Adrenal gland (tissue), 19 donors: ENCODE measurements at places on chromosomes 2 and 18.
A peak's percentile ranks its signal among the peaks of the same experiment; 100 is the strongest.

- no peak overlapping the region for H3K27ac ChIP-seq
- no peak overlapping the region for H3K4me3 ChIP-seq
- no peaks in the 10 kb centered on the region for H3K4me1 ChIP-seq
- DNase-seq: no peak
- H3K27me3 ChIP-seq: no peaks in the 10 kb centered on the region
- H3K36me3 ChIP-seq: no peaks in the 10 kb centered on the region
These were observed 27.3 kb downstream of the INO80C start for GRCh38 chr18:35470435-35470834.

DNA sequence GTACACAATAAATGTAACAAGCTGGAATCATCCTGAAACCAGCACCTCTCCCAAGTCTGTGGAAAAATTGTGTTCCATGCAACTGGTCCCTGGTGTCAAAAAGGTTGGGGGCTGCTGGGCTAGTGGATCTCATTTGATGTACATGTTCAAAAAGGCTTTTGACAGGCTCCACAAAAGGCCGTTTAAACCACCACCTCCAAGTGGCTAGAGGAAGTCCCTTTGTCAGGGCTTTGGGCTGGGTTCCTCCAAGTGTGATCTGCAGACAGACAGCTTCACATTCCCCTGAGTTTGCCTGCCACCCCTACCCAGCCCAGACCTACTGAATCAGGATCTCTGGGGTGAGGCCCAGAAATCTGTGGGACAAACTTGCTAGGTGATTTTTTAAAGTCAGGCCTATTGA lies 84.7 kb downstream of the TGFA start:
- H3K27me3 ChIP-seq: no peaks in the 10 kb centered on the region
- H3K27ac ChIP-seq: no peak overlapping the region
- no peak overlapping the region for H3K4me3 ChIP-seq

DNA sequence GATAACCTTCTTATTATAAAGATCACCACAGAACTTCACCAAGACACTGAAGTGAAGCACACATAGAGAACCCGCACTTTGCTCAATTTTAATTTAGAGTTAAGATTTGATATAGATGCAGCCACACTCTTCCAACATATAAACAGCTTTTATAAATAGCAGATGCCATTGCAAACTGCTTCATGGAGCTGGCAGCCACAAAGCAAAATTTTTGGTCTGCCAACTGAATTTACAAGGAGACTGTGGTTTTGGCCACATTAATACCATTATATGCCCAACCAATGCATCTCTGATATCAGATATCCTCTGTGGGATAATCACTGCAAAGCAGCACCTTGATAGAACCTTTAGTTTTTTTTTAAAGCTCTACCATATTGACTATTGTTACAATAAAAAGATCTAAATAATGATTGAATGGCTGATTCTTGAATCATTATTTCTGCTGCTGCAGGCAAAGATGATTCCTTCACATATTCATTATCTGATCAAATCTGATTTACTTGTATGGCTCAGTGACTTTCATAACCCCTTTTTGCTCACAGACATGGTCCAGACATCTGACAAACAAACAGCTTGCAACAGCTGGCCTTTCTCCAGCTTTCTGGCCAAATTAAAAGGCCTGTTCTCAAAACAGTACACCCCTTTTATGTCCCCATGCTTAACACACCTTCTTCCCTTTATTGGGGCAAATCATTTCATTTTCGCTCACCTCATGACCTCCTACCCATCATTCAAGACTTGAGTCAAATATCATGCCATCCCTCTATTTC lies 88.4 kb downstream of the METTL4 start:
- H3K4me1 ChIP-seq: no peaks in the 10 kb centered on the region
- H3K27ac ChIP-seq: no peak overlapping the region
- H3K4me3 ChIP-seq: no peak overlapping the region

DNA sequence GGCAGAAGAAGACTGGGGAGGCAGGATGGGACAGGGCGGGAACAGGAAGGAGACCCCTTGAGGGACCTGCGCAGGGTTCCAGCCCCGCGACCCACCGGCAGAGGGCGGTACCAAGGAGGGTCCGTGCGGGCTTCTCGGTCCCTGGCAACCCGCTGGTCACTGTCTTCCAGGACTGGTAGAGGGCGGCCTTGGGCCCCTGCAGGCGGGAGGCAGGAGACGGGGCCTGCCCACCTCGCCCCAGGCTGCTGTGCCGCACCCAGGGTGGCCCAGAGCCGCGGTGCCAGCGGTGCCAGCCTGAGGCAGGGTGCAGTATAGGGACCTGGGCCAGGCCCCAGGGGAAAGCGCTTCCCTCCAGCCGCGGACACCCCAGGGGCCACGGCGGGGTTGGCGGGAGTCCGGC lies 34.5 kb downstream of the NEURL3 start:
- no peaks in the 10 kb centered on the region for H3K27me3 ChIP-seq
- no peaks in the 10 kb centered on the region for H3K4me1 ChIP-seq
- DNase-seq: peak; percentile 45
- no peaks in the 10 kb centered on the region for H3K36me3 ChIP-seq

DNA sequence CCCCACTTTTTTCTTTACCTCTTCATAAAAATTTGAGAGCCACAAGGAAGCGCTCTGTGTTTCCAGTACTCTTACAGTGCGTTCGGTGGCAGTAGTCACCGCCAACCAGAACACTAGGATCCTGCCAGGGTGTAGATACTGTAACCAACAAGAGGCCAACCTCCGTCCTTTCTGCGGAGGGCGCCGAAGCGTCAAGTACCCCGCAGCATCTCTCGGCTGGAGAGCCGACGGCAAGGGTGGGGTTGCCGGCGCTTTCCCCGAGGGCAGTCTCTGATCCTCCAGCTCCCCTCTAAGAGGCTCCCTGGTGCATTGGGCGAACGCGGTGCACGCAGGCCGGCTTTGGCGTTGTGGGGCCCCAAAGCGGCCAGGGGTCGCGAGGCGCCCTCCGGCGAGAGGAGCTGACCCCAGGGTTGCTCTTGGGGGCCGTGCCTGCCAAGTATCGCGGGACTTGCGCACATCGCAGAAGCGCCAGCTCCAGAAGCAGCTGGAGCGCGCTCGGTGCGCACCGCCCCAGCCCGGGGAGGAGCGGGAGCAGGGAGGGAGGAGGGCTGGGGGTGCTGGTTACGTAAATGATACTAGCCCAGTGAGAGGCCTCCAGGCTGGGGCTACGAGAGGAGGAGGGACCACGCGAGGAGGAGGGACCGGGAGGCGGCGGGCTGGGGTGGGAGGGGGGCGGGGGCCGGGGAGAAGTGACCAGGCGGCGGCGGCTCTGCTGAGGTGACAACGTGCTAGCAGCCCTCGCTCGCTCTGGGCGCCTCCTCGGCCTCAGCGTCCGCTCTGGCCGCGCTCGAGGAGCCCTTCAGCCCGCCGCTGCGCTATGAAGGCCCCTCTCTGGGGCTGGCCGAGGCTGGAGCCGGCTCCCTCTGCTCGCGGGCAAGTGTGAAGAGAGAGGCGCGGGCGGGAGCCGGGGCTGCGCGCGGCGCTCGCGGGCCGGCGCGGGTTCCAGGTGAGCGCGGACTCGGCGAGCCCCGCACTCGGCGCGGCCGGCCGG lies at the start of gene GALNT13:
TSS of gene GALNT13 (plus strand) at position 692 of the 991 bp plus-strand sequence.
- H3K36me3 ChIP-seq: no peaks in the 10 kb centered on the region
- no peaks in the 10 kb centered on the region for H3K4me1 ChIP-seq
- peak within 1 kb of the TSS; percentile 16 for H3K27ac ChIP-seq
- peak; percentile 72 for DNase-seq

- H3K4me1 ChIP-seq: no peaks in the 10 kb centered on the region
- no peak for DNase-seq
- no peaks in the 10 kb centered on the region for H3K27me3 ChIP-seq
- H3K36me3 ChIP-seq: no peaks in the 10 kb centered on the region
These were observed 199.5 kb upstream of the DDX18 start for GRCh38 chr2:117614823-117615534.

DNA sequence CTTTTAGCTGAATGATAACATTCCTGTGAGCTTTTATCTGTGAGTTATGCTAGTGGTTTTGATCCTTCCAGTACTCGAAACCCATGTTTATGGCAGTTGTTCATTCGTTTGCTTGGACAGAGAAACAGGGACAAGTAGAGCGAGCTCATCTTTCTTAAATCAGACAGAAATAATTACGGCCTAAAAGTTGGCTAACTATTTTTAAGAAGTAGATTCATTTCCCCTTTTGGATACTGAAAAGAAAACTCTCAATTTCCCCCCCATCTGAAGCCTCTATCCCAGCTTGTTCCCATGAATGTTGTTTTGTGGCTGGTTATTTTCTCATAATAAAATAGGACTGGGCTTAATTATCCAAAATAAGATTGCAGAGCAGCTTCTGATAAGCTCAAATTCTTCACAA lies 67.1 kb downstream of the ANTXR1 start:
- peaks cover 36% of the 10 kb centered on the region for H3K4me1 ChIP-seq
- no peaks in the 10 kb centered on the region for H3K27me3 ChIP-seq

- no peaks in the 10 kb centered on the region for H3K36me3 ChIP-seq
- H3K27ac ChIP-seq: no peak overlapping the region
- no peak overlapping the region for H3K4me3 ChIP-seq
- H3K4me1 ChIP-seq: no peaks in the 10 kb centered on the region
- H3K27me3 ChIP-seq: no peaks in the 10 kb centered on the region
- no peak for DNase-seq
These were observed 68.8 kb upstream of the KCTD1 start for GRCh38 chr18:26617151-26617554.

DNA sequence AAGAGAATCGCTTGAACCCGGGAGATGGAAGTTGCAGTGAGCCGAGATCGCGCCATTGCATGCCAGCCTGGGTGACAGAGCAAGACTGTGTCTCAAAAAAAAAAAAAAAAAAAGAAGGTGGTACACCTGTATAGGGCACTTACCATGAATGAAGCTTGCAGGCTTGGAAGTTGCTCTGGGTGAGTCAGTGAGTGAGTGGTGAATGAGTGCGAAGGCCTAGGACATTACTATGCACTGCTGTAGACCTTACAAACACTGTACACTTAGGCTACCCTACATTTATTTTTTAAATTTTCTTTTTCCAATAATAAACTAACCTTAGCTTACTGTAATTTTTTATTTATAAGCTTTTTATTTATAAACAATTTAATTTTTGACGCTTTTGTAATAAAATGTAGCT lies 78.4 kb upstream of the ATG16L1 start:
- H3K27ac ChIP-seq: no peak overlapping the region
- H3K36me3 ChIP-seq: no peaks in the 10 kb centered on the region
- no peak for DNase-seq
- H3K27me3 ChIP-seq: no peaks in the 10 kb centered on the region
- no peaks in the 10 kb centered on the region for H3K4me1 ChIP-seq

DNA sequence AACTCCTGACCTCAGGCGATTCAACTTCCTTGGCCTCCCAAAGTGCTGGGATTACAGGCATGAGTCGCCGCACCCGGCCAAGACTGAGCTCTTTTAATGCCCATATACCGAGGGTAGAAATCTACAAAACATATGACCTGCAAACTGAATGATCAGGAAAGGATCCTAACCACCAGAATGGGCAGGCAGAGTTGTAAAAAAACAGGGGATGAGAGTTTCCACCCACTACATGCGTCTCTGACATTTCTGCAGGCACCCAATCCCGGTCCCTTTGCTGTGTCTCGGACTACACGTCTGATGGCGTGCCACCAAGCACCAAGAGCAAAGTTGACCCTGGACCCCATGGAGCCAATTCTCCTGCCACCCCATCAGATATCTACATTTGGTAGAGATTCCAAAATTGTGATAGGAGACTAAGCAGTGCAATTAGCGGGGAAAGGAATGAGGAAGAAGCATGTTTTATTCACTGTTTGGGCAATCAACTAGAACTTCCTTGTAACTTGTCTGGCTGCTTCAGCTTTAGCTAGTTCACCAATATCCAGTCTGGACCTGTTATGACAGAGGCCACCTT lies 74.1 kb downstream of the ATP8B1 start:
- peaks cover 9% of the 10 kb centered on the region for H3K4me1 ChIP-seq
- H3K27ac ChIP-seq: no peak overlapping the region
- no peak overlapping the region for H3K4me3 ChIP-seq
- H3K36me3 ChIP-seq: peaks cover 4% of the 10 kb centered on the region
- H3K27me3 ChIP-seq: no peaks in the 10 kb centered on the region
- DNase-seq: no peak

- peaks cover 10% of the 10 kb centered on the region for H3K4me1 ChIP-seq
- H3K36me3 ChIP-seq: no peaks in the 10 kb centered on the region
- H3K27me3 ChIP-seq: no peaks in the 10 kb centered on the region
- H3K4me3 ChIP-seq: no peak overlapping the region
- H3K27ac ChIP-seq: no peak overlapping the region
These were observed 52.4 kb downstream of the ADI1 start for GRCh38 chr2:3466966-3467365.

DNA sequence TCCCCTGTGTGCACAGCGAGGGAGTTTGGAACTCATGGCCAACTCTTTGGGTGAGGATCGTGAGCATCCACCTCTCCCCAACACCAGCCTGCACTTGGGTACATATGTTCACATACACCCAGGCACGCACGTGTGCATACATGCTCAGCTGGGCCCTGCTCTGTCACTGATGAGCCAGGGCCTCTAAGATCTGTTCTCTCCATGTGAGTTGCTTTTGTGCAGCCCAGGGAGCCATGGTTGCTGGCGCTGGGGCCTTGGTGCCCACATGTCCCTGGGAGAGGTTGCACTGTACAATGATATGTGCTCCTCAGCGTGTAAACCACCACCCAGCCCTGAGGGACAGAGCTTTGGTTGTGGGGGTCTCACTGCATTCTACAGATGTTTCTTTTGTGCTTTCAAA lies 44.1 kb downstream of the KLHL29 start:
- no peak overlapping the region for H3K27ac ChIP-seq
- H3K4me1 ChIP-seq: peaks cover 25% of the 10 kb centered on the region
- DNase-seq: no peak

DNA sequence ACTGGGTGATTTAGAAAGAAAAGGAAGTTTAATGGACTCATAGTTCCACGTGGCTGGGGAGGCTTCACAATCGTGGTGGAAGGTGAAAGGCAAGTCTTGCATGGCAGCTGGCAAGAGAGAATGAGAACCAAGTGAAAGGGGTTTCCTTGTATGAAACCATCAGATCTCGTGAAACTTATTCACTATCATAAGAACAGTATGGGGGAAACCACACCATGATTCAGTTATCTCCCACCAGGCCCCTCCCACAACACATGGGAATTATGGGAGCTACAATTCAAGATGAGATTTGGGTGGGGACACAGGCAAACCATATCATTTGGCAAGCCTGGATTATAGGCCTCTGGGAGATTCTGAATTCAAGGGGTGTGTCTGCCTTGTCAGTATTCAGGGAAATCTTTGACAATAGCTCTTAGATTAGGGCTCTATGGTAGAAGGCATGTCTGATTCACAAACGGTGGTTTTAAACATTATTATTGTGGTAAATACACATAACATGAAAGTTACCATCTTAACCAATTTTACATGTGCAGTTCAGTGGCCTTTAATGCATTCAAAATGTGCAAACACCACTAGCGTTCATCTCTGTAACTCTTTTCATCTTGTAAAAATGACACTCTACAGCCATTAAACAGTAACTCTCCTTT lies 15.3 kb upstream of the PLB1 start:
- H3K27me3 ChIP-seq: no peaks in the 10 kb centered on the region
- DNase-seq: no peak
- H3K4me3 ChIP-seq: no peak overlapping the region
- H3K27ac ChIP-seq: no peak overlapping the region

GRCh38 chr2:211881449-211881848 lies 657.2 kb downstream of the ERBB4 start:
- no peaks in the 10 kb centered on the region for H3K36me3 ChIP-seq
- no peak overlapping the region for H3K27ac ChIP-seq
- no peak for DNase-seq
- no peaks in the 10 kb centered on the region for H3K27me3 ChIP-seq
- H3K4me3 ChIP-seq: no peak overlapping the region
- H3K4me1 ChIP-seq: no peaks in the 10 kb centered on the region

- no peak for DNase-seq
- H3K36me3 ChIP-seq: no peaks in the 10 kb centered on the region
- H3K4me1 ChIP-seq: no peaks in the 10 kb centered on the region
- no peaks in the 10 kb centered on the region for H3K27me3 ChIP-seq
- no peak overlapping the region for H3K27ac ChIP-seq
These were observed 122.6 kb downstream of the METTL4 start for GRCh38 chr18:2448565-2449151.
